Neural progenitor cell (in vitro differentiated cells): ENCODE measurements at places on chromosomes 3 and 15.

- no peaks in the 10 kb centered on the region for H3K36me3 ChIP-seq
- no peaks in the 10 kb centered on the region for H3K4me1 ChIP-seq
- no peak overlapping the region for H3K27ac ChIP-seq
- DNase-seq: no peak
- H3K27me3 ChIP-seq: no peaks in the 10 kb centered on the region
Measured at GRCh38 chr3:130354430-130354829, 9.0 kb downstream of the COL6A5 start.

DNA sequence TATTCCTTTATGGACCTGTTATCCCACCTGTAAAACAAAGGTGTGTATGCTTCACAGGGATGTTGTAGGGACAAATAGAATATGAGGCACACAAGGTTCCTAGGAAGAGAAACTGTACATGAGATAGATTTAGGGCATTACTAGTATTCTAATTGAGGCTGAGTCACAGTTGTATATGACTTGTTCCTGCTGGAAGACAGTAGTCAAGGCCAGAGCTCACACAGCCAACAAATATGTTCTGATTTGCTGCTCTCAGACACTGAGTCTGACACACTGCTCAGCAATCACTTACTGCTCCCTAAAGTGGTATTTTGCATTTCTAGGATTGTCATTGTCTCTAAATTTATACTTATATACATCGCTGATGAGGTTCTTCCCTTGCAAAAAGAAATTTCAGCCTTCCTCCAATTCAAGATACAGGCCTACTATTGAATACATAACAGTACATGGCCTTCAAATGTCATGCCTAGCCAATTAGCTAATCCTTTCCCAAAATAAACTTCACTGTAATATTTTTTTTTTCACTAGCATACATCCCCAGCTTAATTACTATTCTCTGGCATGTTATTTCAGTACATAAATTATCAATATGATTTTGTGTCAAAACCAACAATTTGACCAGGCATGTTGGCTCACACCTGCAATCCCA, 69.8 kb downstream of the TIGIT start:
- DNase-seq: no peak
- peaks cover 19% of the 10 kb centered on the region for H3K4me1 ChIP-seq
- no peak overlapping the region for H3K27ac ChIP-seq
- H3K4me3 ChIP-seq: no peak overlapping the region
- H3K36me3 ChIP-seq: no peaks in the 10 kb centered on the region
- H3K27me3 ChIP-seq: no peaks in the 10 kb centered on the region

DNA sequence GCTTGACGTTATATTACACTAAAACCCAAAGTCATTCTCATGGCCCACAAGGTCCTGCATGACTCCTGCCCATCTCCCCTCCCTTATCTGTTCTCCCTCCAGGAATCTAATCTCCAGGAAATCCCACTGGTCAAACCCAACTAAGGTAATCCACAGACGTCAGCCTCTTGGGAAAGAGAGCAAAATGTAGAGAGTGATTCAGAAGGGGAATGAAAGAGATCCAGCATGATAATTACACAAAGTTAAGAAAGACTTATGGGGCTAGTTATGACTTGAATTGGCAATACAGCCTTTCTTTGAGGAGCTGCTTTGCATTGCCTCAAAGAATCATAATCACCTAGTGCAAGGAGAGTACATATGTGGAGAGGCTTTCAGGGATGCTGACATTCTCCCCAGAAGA, 137.8 kb upstream of the MYRIP start:
- no peak overlapping the region for H3K27ac ChIP-seq
- no peaks in the 10 kb centered on the region for H3K4me1 ChIP-seq
- H3K4me3 ChIP-seq: no peak overlapping the region
- no peaks in the 10 kb centered on the region for H3K36me3 ChIP-seq
- no peak for DNase-seq

DNA sequence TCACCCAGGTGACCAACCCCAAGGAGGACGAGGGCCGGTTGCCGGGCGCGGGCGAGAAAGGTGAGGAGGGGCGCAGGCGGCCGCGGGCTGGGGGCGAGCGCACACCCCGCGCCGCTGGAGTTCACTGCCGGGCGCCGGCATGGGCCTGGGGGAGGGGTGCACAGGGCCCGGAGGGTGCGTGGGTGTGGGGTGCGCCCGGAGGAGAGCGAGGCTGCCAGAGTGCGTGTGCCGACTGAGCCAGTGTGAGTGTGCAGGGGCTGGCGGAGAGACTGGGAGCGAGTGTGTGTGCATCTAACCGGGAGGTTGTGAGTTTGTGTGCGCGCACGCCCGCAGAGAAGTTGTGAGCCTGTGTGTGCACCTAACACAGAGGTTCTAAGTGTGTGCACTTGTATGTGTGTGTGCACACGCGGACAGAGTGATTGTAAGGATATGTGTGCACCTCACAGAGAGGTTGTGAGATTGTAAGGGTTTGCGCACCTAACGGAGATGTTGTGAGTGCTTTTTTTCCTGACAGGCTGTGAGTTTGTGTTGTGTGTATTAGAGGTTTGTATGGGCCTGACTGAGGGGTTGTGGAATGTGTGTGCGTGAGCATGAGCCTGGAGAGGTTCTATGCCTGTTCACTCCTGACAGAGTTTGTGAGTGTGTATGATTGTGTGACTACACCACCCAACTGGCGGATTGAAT, 681 bp downstream of the CTDSPL start:
- H3K4me3 ChIP-seq: peak overlapping the region; percentile 86
- H3K27ac ChIP-seq: no peak overlapping the region
- no peaks in the 10 kb centered on the region for H3K36me3 ChIP-seq
- H3K4me1 ChIP-seq: peaks cover 13% of the 10 kb centered on the region
- DNase-seq: peak; percentile 51

GRCh38 chr15:91199511-91199910, 99.5 kb downstream of the SV2B start:
- H3K4me1 ChIP-seq: peaks cover 14% of the 10 kb centered on the region
- no peaks in the 10 kb centered on the region for H3K36me3 ChIP-seq
- no peaks in the 10 kb centered on the region for H3K27me3 ChIP-seq
- H3K27ac ChIP-seq: no peak overlapping the region
- H3K4me3 ChIP-seq: no peak overlapping the region

DNA sequence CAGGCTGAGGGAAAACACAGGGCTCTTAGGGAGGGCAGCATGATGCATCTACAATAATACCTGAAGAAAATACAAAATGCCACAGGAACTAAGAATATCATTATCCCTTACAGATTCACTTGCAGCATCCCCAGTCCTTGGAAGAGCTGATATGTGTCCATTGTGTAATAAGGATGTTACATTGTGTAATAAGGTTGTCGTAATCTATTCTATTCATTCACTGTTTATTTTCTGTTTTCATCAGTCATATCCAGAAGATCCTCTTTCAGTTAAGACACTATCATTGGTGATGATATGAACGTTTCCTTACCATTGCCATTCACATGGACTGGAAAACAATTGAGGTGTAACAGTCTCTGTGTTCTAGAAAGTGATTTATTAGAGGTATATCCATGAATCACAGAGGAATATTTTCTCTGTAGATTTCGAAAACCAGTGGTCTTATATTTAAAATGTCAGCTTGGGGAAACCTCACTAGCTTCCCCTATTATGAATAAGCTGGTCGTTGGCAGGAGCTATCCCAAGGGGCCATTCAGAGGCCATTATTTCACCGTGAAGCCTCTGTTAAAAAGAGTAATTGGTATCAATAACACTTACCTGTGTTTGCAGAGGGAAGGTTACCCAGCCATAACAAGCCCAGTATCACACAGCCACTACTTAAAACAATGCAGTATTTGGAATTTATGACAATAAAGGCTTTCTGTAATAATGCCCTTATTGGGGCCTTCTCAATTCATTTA, 241.1 kb downstream of the ZNF385D start:
- no peaks in the 10 kb centered on the region for H3K27me3 ChIP-seq
- H3K4me3 ChIP-seq: no peak overlapping the region
- no peak overlapping the region for H3K27ac ChIP-seq
